ENCODE measurements at places on chromosomes 16 and 17.
A peak's percentile ranks its signal among the peaks of the same experiment; 100 is the strongest.

GRCh38 chr17:75785016-75785890 lies 647 bp downstream of the UNK start:
- peaks cover 49% of the 10 kb centered on the region for H3K4me1 ChIP-seq
- H3K36me3 ChIP-seq: peaks cover 10% of the 10 kb centered on the region
- H3K27ac ChIP-seq: peak overlapping the region; percentile 100
- H3K4me3 ChIP-seq: peak overlapping the region; percentile 91
- DNase-seq: peak; percentile 95

DNA sequence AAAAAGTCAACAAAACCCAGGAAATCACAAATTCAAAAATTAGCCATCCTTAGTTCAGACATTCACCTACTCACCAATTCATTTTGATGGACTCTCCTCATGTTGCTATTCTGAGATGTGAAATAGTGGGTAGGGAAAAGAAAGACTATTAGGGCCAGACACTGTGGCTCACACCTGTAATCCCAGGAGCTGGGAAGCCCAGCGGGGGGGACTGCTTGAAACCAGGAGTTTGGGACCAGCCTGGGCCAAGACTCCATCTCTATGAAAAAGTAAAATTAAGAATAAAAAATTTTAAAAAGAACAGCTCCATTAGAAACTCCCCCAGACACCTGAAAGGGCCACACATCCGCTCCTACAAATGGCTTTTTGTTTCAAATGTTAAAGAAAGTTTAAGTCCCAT lies 21.4 kb downstream of the UBE2O start:
- H3K36me3 ChIP-seq: peaks cover 5% of the 10 kb centered on the region
- no peak for DNase-seq
- H3K4me3 ChIP-seq: no peak overlapping the region

GRCh38 chr17:6660805-6661463 lies 9.4 kb downstream of the C17orf100 start:
- H3K36me3 ChIP-seq: no peaks in the 10 kb centered on the region
- no peak overlapping the region for H3K4me3 ChIP-seq
- DNase-seq: peak; percentile 45
- peaks cover 28% of the 10 kb centered on the region for H3K4me1 ChIP-seq
- no peak overlapping the region for H3K27ac ChIP-seq
- H3K27me3 ChIP-seq: no peaks in the 10 kb centered on the region

DNA sequence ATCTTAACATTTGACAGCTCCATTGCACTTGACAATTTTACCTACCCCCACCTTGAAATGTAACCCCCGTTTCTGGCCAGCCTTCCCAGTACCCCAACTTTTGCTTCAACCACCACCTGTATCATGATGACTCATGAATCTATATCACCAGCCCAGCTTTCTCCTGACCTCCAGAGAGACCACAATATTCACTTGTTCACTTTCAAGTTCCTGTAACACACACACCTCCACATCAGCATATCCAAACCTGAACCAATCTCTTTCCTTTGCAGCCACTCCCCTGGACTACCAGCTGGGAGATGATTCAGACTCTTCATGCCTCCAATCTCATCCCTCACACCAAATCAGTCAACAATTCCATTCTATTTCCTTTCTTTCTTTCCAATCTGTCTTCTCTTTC lies 8.0 kb downstream of the SMG6 start:
- peak overlapping the region; percentile 63 for H3K27ac ChIP-seq
- no peak overlapping the region for H3K4me3 ChIP-seq
- peak; percentile 31 for DNase-seq
- peaks cover 47% of the 10 kb centered on the region for H3K4me1 ChIP-seq

DNA sequence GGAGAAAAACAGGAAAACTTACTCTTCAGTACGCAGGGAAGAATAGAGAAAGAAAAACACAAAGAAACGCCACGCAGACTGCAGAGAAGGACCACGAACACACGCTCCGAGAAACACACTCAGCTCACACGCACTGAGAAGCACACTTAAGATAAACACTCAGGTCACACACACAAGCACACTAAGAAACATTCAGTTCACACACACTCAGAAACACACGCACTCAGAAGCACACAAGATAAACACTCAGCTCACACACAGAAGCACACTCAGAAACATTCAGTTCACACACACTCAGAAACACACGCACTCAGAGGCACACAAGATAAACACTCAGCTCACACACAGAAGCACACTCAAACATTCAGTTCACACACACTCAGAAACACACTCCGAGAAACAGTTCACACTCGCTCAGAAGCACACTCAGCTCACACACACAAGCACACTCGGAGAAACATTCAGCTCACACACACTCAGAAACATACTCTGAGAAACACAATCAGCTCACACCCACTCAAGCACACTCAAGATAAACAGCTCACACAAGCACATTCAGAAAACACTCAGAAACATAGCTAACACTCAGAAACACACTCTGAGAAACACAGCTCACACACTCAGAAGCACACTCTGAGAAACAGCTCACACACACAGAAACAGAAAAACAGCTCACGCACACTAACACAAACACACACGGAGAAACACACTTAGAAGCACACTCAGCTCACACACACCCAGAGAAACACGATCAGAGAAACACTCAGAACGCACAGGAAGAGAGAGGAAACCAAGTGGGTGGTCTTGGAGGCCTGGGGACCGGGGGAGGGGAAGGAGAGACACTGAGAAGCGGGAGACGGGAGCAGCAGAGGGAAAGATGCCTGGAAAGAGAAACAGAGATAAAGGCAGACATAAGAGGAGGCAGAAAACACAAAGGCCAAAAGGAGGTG lies 908 bp downstream of the TMEM98 start:
- H3K27me3 ChIP-seq: peaks cover 30% of the 10 kb centered on the region
- DNase-seq: no peak
- H3K4me3 ChIP-seq: no peak overlapping the region
- H3K4me1 ChIP-seq: no peaks in the 10 kb centered on the region
- no peaks in the 10 kb centered on the region for H3K36me3 ChIP-seq

- peak; percentile 57 for DNase-seq
- H3K4me1 ChIP-seq: peaks cover 19% of the 10 kb centered on the region
- H3K4me3 ChIP-seq: peak overlapping the region; percentile 60
- H3K36me3 ChIP-seq: no peaks in the 10 kb centered on the region
- peak overlapping the region; percentile 59 for H3K27ac ChIP-seq
These were observed 18.0 kb upstream of the ZNF629 start for GRCh38 chr16:30805056-30805369.

- no peak overlapping the region for H3K4me3 ChIP-seq
- H3K27ac ChIP-seq: no peak overlapping the region
These were observed 12.2 kb upstream of the NDRG4 start for GRCh38 chr16:58487566-58488351.

DNA sequence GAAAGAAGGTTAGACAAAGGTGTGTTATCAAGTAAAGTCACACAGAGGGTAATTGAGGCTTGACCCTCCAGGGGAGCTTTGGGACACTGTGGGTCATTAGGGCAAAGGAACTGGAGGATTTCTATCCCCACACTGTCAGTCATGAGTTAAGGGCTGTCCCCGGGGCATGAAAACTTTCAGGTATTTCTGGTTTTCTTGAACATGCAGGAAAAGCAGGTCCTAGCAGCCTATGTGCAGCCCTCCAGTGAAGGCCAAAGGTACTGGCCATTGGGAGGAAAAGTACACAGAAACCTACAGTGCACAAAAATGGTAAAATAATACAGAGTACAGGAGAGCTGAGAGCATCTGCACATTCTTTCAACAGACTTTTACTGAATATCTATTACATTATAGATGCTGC lies 44.4 kb upstream of the SCNN1B start:
- peaks cover 3% of the 10 kb centered on the region for H3K27me3 ChIP-seq
- no peaks in the 10 kb centered on the region for H3K4me1 ChIP-seq

- H3K36me3 ChIP-seq: peaks cover 51% of the 10 kb centered on the region
- DNase-seq: peak; percentile 41
- peaks cover 64% of the 10 kb centered on the region for H3K4me1 ChIP-seq
- H3K4me3 ChIP-seq: no peak overlapping the region
These were observed 2.5 kb upstream of the CMTM1 start for GRCh38 chr16:66563574-66564334.

Measured in activated CD4-positive, alpha-beta T cell treated with anti-CD3 and anti-CD28 coated beads for 36 hours (primary cell).